ENCODE measurements at places on chromosomes 16 and 17. TPM values are rescaled to one million over a fixed set of nuclear protein-coding genes. Genes with fewer than 3 reads are reported as not detected.
A peak's percentile ranks its signal among the peaks of the same experiment; 100 is the strongest.

Gene TBX2
- not detected for total RNA-seq

Gene IL34
- total RNA-seq, result 8.5 TPM

Gene TBX21
- not detected for total RNA-seq

Gene PTX4
- total RNA-seq, result not detected

Gene HOXB5
- total RNA-seq, result not detected

Gene KRTAP3-2
- total RNA-seq, result not detected

Gene CEP295NL
- 0.07 TPM for total RNA-seq

Gene P3H4
- total RNA-seq, result 34.7 TPM

Gene GRB7
- total RNA-seq, result 61.6 TPM

Gene PYDC1
- not detected for total RNA-seq

- DNase-seq, result no peak
Measured at GRCh38 chr17:55116440-55116914, 147.9 kb downstream of the STXBP4 start.

GRCh38 chr16:89337965-89338364 is 120.5 kb downstream of the ZNF778 start:
- no peak for DNase-seq

DNA sequence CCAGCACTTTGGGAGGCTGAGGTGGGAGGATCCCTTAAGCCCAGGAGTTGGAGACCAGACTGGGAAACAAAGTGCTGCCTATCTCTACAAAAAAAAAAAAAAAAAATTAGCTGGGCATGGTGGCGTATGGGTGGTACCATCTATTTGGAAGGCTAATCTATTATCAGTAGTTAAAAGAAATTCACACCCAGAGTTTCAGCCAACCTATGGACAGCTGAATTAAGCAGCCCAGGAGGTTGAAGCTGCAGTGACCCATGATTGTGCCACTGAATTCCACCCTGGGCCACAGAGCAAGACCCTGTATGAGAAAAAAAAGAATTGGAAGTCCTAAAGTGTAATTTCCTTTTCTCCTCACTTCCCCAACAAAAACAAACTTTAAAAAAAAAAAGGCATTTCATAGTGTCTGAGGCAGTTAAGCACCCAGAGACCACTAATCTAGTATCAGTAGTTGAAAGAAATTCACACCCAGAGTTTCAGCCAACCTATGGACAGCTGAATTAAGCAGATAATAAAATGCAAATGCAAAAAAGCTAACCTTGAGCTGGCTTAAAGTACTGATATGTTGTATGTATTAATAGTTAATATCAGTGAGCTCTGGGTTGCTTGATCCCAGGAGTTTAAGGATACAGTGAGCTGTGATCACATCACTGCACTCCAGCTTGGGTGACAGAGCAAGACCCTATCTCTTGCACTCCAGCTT is 18.1 kb downstream of the CLTC start:
- no peak for DNase-seq

DNA sequence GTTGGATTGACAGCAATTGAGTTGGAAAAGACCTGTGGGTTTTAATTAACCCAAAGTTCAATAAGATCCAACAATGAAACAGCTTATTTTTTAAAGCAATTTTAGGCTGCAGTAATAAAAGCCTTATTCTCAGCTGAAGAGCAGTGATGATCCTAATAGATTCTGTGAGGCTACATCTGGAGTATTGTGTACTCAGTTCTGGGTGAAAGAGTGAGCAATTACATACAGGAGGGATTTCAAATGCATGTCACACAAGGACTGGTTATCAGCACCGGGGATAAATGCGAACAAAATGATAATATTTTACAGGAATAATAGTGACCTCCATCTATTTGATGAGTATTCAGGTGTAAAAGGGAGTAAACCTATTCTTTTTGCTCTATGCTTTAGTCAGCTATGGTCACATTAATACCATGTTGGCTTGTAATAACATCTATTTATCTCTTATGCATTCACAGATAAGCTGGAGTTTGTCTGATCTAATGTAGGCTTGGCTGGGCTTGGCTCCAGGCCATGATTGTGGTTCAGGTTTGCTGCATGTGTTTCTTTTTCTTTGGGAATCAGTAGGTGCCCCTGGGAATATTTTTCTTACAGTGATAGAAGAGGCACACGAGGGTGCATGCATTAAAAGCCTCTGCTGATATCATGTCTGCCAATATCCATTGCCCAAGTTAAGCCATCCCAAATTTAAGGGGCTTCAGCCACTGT is 22.2 kb upstream of the TOX3 start:
- DNase-seq, result no peak

GRCh38 chr17:55463600-55463999 is 42.0 kb upstream of the MMD start:
- no peak for DNase-seq

DNA sequence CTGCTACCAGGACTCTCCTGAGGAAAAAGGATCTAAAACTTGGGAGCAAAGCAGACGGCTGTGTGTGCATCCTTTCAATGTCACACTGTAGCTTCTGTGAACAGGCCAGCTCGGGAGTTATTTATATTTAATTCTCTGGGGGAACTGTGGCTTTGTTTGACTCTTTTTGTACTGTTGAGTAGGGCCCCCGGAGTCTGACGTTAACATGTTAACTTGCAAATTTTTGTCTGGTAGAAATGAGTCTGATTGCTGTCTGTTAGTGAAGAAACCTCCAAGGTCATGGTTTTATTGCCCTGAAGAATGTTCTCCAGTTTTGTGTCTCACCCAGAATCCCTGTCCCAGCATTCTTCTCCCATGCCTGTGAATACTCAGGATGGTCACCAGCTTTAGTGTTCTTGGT is 14.2 kb upstream of the KCNG4 start:
- DNase-seq, result no peak

DNA sequence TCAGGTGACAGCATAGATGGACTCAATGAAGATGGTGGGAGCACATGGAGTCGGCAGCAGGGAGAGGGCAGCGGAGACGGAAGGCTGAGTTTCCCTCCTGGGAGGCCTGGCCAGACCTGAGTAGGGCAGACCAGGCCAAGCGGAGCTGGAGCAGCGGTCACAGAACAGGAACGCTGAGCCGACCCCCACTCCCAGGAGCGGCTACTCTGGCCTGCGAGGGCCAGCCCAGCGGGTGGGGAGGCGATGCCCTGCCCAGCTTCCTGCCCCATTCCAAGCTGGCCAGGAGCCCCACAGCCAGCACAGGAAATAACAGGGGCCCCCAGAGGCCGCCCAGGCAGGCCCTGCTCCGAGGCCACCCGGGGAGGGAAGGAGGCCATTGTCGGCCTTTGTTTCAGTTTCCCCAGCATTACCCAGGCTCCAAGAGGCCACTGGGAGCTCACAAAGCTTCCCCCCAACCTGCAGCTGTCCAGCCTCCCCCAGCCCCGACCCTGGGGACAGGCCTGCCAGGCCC is 79.8 kb downstream of the ZNF423 start:
- peak; percentile 89 for DNase-seq

DNA sequence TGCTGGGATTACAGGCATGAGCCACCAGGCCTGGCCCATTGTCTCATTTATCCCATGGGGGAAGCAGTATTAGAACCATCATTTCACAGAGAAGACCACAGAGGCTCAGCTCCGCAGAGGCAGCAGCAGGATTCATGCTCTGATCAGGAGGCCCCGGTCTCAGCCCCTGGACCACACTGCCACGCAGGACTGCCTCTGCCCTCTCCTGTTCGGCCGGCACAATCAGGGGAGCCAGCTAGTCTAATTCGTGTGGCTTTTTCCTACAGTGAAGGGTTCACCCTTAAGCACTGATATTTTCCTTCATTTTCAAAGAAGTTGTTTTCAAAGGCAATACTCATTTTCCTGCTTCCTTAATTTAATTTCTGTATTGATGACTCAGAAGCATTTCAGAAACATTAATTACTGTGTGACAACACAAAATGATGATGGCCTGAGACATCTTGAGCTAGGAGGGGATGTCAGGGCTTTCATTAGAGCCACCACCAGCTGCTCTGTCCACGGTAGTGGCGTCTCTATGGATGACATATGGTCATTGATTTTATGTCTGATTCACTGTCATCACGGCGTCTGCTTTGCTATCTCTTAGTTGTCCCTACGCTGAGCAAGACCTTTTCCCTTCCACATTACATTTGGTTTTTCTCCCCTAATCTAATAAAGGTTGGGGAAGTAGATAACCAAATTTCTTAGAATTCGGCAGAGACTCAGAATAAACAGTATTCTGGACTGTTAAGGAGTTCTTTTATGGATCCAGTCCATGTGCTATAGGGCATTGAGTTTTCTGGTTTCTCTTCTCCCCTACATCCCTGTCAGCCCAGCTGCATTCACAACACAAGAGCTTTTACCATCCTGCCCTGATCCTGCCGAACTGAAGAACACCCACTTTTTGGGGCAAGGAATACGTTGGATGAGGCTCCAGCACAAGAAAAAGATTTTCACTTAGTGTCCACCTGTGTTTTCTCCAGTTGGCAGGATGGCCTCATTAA is 314.0 kb downstream of the SLC39A11 start:
- no peak for DNase-seq

DNA sequence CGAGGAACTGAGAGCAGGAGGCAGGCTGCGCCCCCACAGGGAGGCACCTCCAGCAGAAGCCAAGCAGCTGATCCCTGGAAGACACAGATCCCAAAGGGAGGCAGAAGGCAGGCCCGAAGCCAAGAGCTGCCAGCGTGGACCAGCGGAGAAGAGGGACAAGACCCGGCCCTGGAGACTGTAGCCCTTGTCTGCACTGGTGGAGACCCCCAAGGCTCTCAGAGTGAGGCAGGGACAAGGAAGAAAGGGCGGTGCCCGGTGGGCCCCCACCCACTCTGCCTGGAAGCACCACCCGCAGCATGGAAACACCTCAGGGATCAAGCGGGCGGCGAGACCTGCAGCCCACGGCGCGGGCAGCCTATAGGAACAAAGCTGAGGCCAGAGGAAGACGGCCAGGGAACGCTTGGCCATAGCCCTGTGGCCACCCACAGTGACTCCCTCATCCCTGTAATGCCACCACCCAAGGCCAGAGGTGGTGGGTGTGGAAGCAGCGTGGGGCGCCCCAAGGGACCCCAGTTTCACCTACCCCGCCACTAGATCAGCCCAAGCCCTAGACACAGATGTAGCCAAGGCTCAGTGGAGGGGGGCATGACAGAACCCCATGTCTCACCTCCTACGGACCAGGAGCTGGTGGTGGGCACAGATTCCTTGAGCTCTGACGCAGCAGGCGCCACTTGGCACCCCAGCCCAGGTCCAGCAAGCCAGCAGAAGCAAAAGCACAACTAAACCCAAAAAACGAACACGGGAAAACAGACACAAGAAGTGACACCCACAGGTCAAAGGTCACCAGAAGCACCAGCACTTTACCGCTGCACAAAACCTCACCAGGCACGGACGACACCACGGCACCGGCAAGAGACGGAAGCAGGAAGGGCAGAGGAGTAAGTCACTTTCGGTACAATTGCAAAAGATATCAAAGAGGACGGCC is 2.9 kb upstream of the SIRT7 start:
- DNase-seq, result no peak

GRCh38 chr17:6894206-6894528 is 62.6 kb upstream of the TEKT1 start:
- DNase-seq, result peak; percentile 91

DNA sequence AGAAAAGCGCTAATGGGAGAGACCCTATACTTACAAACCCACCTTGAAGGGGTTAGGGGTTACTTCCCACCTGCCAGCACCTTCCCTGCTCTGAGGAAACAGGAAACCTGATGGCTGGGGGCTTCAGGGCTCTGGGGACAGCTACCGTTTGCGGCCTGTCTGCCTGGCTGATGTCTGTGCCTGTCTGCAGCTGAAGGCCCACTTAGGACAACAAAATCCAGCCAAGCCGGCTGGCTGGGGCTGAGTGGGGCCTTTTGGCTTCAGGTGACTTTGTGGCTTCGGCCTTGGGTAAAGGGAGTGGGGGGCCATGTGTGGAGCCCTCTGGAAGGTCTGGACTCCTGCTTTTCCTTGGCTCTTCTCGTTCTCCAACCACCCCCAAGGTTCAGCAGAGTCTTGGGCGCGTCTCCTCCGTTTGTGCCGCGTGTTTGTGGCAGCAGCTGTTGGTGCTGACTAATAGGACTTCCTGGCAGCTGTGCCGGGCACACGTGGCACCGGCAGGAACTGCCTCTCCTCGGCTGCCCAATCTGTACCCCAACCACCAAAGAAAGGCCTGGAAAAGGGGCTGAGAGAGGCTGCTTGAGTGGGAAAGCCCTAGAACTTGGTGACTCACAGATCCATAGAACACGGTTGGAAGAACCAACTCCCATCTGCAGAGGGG is 186.7 kb downstream of the MSI2 start:
- DNase-seq, result no peak

DNA sequence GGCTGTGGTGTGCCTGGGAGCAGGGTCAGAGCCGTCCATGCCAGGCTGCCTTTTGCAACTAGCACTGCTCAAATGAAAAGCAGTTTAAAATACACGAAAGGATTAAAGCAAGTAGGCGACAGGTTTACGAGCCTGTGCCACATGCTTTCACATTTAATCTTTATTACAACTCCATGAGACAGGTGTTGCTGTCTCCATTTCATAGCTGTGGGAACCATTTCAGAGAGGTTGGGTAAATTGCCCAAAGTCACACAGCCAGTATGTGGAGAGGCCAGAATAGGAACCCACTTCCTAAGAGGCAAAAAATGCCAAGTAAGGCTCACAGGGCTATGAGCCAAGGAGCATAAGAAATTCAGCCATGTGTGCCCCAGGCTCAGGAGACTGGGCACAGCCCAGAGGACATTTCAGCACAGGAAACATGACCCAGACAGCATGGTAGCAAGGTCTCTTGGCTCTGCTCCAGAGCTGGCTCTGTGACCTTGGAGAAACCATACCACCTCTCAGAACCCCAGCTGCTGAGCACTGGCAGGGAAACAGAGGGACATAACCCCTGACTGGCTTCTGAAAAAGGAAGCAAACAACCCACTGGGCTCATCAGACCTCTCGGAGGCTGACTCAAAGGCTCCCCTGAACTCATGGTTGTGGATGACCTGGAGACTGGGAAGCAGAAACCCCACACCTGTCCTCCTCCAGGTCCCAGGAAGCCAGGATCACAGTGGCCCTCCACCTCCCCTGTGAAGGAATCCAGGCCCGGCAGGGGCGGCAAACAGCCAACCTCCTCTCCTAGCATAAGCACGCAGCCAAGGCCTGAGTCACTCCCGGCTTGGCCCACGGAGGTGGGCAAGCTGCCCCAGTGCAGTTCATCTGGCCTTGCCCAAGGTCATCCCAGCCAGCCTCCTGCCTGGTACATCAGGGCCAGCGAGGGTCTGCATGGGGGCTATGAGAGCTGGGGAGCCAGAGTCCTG is 40.3 kb upstream of the MRPS23 start:
- no peak for DNase-seq

DNA sequence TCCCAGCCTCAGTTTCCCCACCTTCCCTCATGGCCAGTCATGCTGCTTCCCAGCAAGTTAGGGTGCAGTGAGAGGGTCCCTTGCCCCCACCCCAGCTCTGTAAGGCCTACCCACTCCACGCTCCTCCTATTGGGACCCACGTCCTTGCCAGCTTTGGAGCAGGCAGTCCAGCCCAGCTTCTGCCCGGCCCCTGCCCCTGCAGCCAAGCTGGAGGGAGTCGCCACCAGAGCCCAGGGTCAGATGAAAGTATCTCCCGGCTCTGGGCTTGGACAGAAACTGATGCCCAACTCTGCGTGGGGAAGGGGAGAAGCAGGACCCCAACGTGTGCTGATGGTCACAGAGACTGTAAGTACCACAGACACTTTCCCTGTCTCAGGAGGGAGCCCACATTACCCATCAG is 32.6 kb downstream of the SDK2 start:
- DNase-seq, result no peak

- DNase-seq, result no peak
Measured at GRCh38 chr16:2845116-2845515, 12.9 kb downstream of the PRSS22 start.

GRCh38 chr16:8391257-8391656 is 199.1 kb downstream of the TMEM114 start:
- DNase-seq, result no peak

All from H7 (cell line).